ENCODE measurements at places on chromosomes 16 and 17.

- DNase-seq: no peak
These were observed 69.5 kb upstream of the PIRT start for GRCh38 chr17:10907370-10907769.

DNA sequence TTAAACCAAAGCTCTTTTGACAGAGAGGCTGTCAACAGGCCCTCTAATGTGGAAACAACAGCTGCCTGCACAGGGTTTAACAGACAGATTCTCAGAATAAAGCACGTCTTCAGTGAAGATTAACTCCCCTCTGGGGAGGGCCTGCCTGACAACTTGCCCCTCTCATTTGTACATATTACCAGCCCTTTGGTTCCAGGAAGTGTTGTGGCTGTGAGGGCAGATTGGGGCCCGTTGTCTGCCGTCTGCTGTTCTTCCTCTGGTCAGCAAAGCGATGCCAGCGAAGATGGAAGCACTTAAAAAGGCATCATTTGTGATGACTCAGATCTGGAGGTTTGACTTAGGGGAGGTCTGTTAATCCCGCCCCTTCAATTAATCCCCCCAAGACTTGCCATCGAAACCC lies 177.0 kb upstream of the IRX6 start:
- no peak for DNase-seq

GRCh38 chr16:89319886-89320781 lies 102.6 kb downstream of the ZNF778 start:
- no peak for DNase-seq

GRCh38 chr16:62585041-62585545 lies 548.9 kb upstream of the CDH8 start:
- DNase-seq: no peak

DNA sequence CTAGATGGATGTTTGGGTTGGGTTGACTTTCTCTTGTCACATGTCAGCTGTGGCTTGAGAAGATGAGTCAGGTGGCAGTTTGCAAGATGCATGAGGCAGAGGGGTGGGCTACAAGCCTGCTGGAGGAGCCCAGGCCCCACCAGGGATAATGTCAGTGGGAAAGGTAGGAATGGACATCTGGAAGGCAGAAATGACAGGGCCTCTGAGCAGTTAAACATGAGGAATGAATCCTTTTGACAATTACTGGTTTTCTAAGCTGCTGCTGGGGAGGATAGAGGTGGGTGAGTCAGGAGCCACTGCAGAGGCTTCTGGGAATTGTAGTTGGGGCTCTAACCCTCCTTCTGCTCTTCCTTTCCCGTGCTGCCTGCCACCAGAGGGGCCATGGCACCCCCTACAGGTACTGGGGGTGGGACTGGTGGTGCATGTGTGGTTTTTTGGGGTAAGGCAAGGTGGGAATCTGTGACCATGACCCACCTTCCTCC lies 15.7 kb downstream of the SLC52A1 start:
- no peak for DNase-seq

GRCh38 chr16:79902351-79902750 lies 301.8 kb upstream of the MAF start:
- DNase-seq: no peak

DNA sequence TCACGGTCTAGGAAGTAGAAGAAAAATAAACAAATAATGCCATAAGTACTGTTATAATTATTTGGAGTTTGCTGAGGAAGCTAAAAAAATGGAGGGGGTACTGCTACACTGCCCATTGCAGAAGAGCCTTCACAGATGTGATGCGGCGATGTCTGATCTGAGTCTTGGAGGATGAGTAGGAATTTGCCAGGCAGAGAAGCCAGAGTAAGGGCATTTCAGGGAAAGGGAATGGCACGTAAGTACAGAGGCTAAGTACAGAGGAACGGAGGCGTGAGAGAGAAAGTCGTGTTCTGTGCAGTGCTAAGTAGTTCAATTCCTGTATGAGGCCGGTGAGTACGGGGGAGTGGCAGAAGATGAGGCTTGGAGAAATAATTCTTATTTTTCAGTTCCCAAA lies 741 bp upstream of the GRB2 start:
- DNase-seq: no peak
